ENCODE measurements at places on chromosomes 1 and 21.

DNA sequence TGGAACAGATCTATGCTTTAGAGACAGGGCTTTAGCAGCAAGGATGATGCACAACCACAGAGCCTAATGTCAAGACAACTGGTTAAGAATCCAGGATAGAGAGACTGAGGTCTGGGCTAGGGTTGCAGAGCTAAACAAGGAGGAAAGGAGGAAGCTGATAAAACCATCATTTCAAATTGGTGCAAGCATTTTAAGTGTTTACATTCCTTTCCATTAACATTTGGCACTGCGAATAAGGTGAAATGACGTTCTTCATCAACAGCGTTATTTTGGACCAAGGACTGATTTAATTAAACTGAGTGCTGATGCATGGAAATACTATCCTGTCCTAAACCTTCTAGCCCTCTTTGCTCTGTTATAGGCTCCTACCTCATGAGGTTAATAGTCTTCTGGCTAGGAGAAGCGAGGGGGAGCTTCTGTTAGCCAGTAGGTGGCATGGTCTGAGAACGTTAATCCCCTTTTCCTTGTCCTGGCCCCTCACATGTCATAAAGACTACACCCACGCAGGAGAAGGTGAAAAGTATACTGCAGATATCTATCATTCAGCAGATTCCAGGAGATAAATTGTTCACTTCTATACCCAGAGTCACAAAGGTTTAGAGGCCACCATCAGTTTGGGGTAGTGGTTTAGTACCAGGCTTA, 7.6 kb upstream of the C1orf21 start:
- peak; percentile 38 for DNase-seq

DNA sequence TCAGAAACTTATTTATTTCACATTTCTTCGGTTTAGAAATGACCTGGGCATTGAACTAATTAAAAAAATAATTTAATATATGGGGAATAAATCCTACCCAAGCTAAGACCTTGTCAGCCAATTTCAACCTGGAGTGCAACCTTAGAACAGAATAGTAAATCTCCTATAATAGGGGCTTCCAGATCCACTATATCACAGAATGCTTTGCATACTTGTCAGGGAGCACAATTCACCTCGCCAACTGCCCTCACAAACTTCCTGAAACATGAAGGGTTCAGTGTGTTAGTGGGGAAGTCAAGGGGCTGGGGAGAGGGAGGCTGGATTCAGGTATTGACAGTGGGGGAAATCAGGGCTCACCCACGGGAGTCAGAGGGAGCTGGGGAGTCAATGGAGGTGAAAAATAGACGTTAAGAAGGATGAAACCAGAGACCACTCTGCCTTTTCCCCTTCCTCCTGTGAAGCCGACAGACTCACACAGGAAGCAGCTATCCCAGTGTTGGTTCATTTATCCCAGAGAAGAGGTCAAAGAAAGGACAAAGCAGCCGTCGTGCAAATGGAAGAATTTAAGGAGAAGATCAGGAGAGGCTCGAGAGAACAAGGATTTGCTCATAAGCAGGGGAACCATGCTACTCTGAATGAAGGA, 453.3 kb downstream of the NUF2 start:
- no peak for DNase-seq

DNA sequence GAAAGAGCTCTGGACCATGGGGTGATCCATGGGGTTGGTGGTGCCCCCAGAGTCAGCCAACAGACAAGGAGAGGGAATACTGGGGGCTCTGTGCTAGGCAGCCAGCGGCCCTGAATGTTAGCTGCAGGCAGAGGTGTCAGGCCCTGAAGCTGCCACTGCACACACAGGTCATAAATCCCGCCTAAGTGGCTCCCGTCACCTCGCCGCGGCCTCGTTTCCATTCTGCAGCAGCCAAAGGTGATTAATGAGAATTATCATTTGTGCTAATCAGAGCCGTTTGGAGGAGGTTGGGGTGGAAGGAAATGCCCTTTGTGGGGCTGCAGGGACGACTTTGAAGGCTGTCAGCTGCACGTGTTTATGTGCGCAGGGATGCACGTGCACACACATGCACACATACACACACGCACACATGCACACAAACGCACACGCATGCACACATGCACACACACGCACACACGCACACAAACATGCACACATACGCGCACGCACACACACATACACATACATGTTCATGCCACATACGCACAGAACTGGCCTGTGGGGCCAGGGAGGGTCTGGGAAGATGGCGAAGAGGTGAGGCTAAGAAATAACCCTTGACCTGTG, 88.8 kb upstream of the ARHGEF16 start:
- peak; percentile 88 for DNase-seq

DNA sequence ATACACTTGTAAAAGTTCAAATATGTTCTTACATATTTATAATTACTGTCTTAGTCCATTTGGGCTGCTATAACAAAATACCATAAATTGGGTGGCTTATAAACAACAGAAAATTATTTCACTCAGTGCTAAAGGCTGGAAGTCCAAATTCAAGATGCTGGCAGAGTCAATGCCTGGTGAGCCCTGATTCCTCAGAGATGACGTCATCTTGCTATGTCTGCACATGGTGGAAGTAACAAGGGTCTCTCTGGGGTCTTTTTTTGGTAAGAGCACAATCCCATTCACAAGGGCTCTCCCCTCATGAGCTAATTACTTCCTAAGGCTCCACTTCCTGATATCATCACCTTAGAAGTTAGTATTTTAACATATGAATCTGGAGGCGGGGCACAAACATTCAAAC, 108.0 kb upstream of the DUSP10 start:
- DNase-seq = no peak

DNA sequence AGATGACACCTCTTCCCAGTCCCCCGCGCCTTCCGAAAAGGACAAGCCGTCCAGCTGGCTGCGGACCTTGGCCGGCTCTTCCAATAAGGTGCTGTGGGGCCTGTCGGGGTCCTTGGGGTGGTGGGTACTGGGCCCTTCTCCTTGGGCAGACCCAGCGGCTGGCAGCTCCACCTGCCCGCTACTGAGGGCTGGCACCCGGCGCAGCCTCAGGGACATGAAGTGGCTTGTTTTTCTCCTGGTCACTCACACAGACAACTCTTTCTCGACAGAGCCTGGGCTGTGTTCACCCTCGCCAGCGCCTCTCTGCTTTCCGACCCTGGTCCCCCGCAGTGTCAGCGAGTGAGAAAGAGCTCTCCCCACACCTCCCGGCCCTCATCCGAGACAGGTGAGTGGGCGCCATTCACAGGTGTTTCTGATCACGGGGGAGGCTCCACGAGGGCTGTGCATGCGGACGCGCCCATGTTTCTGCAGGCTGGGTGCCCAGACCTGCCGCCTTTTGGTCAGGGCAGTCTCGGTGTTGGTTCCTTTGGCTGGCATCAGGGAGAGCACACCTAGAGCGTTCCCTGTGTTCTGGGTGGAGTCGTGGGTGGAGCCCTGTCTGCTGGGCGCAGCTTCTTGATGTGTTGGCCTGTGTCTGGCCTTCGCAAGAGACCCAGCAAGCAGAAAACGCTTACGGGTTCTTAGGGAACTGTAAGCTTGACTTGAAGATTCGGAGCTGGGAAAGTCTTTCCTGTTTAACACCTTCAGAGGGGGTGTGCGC, 75.1 kb downstream of the SKI start:
- no peak for DNase-seq

GRCh38 chr1:156528875-156529425, 28.4 kb upstream of the MEF2D start:
- no peak for DNase-seq

- DNase-seq = no peak
These were observed 217.7 kb downstream of the URB2 start for GRCh38 chr1:229843627-229844238.

Data from common myeloid progenitor, CD34-positive (primary cell).